CD4-positive, alpha-beta T cell (primary cell): ENCODE measurements at places on chromosomes 1 and 21. TPM values are rescaled to one million over a fixed set of nuclear protein-coding genes. Genes with fewer than 3 reads are reported as not detected.

- no peak overlapping the region for H3K4me3 ChIP-seq
- H3K27me3 ChIP-seq, result no peaks in the 10 kb centered on the region
- H3K4me1 ChIP-seq, result peaks cover 5% of the 10 kb centered on the region
- DNase-seq, result no peak
- H3K36me3 ChIP-seq, result no peaks in the 10 kb centered on the region
Observed at GRCh38 chr1:55275151-55275748, 60.1 kb upstream of the USP24 start.

DNA sequence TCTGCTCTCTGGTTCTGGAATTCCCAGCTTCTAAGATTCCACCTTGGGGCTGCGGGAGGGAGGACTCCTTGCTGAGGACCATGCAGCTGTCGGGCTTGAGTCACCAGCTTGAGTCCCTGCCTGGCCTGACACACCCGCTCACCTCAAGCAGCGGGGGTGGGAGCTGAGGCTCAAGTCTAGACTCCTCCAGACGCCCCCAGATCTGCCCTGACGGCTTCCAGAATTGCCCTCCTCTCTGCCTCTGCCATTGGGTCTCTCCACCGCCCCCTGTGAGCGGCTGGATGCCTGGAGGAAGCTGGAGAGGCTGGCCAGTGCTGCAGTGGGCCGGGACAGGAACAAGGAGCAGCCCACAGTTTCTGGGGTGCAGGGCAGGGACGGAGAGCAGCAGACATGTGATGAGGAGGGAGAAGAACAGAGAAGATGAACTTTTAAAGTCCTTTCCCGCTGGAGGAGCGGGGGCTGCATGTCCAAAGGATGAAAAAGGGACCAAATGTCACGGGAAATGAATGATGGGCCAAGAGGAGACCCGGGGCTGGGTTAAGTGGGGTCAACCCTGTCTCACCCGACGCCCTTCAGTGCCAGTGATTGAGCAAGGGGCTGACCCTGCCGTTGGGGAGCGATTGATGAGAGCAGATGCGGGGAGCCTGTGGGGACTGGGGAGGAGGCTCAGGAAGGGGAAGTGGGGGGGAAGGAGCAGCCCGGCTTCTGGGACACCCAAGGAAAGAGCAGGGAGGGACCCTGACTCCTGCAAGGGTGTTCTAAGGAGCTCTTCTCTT, 13.5 kb downstream of the CRABP2 start:
- peaks cover 52% of the 10 kb centered on the region for H3K27me3 ChIP-seq
- H3K27ac ChIP-seq, result no peak overlapping the region
- H3K4me3 ChIP-seq, result no peak overlapping the region

- peaks cover 11% of the 10 kb centered on the region for H3K4me1 ChIP-seq
- no peak overlapping the region for H3K27ac ChIP-seq
- H3K27me3 ChIP-seq, result no peaks in the 10 kb centered on the region
Observed at GRCh38 chr1:178536844-178537371, 24.0 kb downstream of the TEX35 start.

Gene THEMIS2
- total RNA-seq, result 20.2 TPM

Gene ZBTB8A
- total RNA-seq, result not detected
